ENCODE measurements at places on chromosomes 13 and 19. TPM values are rescaled to one million over a fixed set of nuclear protein-coding genes. Genes with fewer than 3 reads are reported as not detected.

The ZNF616 gene
- 7.3 TPM for total RNA-seq

The ZNF552 gene
- total RNA-seq: 6.6 TPM

The STOML3 gene
- not detected for total RNA-seq

The JAK3 gene
- total RNA-seq: 3.9 TPM

The MIA gene
- total RNA-seq: not detected

The IGFL3 gene
- total RNA-seq: not detected

The PDX1 gene
- not detected for total RNA-seq

The PLA2G4C gene
- 6.7 TPM for total RNA-seq

The OR1M1 gene
- total RNA-seq: not detected

The MAB21L1 gene
- total RNA-seq: not detected

The KANK2 gene
- total RNA-seq: 331 TPM

The MAMSTR gene
- under 0.01 TPM for total RNA-seq

The AP3D1 gene
- 322 TPM for total RNA-seq

The ZNF560 gene
- 2.8 TPM for total RNA-seq

The RGS9BP gene
- 0.88 TPM for total RNA-seq

The PLIN4 gene
- under 0.01 TPM for total RNA-seq

The FGF22 gene
- total RNA-seq: not detected

The DLEU7 gene
- not detected for total RNA-seq

The SRRM5 gene
- total RNA-seq: 0.22 TPM

The SOX1 gene
- total RNA-seq: not detected

The LILRB5 gene
- not detected for total RNA-seq

The BORA gene
- 15.3 TPM for total RNA-seq

The NLRP4 gene
- under 0.01 TPM for total RNA-seq

The ZNF700 gene
- total RNA-seq: 7.9 TPM

The SULT2A1 gene
- not detected for total RNA-seq

The RFPL4A gene
- not detected for total RNA-seq

The KMT5C gene
- total RNA-seq: 7.9 TPM

The CACNG8 gene
- 0.66 TPM for total RNA-seq

The APOC1 gene
- total RNA-seq: 4.4 TPM

The ZNF264 gene
- 22.8 TPM for total RNA-seq

The RDH8 gene
- total RNA-seq: not detected

The ZNF99 gene
- total RNA-seq: not detected

The TNFRSF19 gene
- total RNA-seq: 93.2 TPM

The NLRP12 gene
- not detected for total RNA-seq

The TMEM38A gene
- 2.2 TPM for total RNA-seq

The NCAN gene
- total RNA-seq: not detected

The TEX29 gene
- total RNA-seq: not detected

The IGFL1 gene
- total RNA-seq: not detected

The KMT2B gene
- total RNA-seq: 10.0 TPM

The FUT2 gene
- not detected for total RNA-seq

The UBAC2 gene
- total RNA-seq: 35.9 TPM

The C3 gene
- 203 TPM for total RNA-seq

The SWSAP1 gene
- 1.1 TPM for total RNA-seq

The LGI4 gene
- not detected for total RNA-seq

The STRN4 gene
- 88.0 TPM for total RNA-seq

The PCP2 gene
- total RNA-seq: not detected

The TMC4 gene
- not detected for total RNA-seq

The CEACAM8 gene
- not detected for total RNA-seq

The GPR183 gene
- total RNA-seq: 13.2 TPM

The PSG1 gene
- 0.44 TPM for total RNA-seq

The DCLK1 gene
- under 0.01 TPM for total RNA-seq

The ZNF14 gene
- 3.5 TPM for total RNA-seq

The IRF2BP1 gene
- total RNA-seq: 26.7 TPM

The APOC4 gene
- total RNA-seq: not detected

The ATP4A gene
- not detected for total RNA-seq

The S1PR4 gene
- not detected for total RNA-seq

The ZNF528 gene
- total RNA-seq: 29.3 TPM

The LRP3 gene
- total RNA-seq: 19.5 TPM

The ZNF433 gene
- total RNA-seq: 1.0 TPM

The ANGPTL4 gene
- 2.6 TPM for total RNA-seq
